Stimulated activated CD8-positive, alpha-beta memory T cell treated with anti-CD3 and anti-CD28 coated beads, Interleukin-7, amount 100 ng/mL, for 1 hour (primary cell): ENCODE measurements at places on chromosomes 13 and 19.

DNA sequence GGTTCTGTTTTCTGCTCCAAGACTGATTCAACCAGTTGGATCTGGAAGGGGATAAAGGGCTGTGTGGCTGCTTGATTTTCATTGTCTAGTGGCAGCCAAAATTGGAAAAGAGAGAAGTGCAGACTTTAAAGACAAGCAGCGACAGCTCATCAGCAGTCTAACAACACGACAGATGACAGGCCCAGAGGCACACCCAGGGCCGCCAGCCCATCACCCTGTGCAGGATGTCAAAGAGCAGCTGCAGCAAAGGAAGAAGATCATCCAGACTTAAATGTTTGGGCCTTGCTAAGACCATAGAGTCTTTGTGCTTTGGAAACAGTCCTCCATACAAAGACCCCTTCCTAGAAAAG lies 421.0 kb upstream of the KLF12 start:
- no peak for DNase-seq

GRCh38 chr13:37889102-37889501 lies 19.5 kb upstream of the TRPC4 start:
- DNase-seq: no peak

GRCh38 chr19:12737835-12738351 lies 596 bp downstream of the GET3 start:
- DNase-seq: no peak

DNA sequence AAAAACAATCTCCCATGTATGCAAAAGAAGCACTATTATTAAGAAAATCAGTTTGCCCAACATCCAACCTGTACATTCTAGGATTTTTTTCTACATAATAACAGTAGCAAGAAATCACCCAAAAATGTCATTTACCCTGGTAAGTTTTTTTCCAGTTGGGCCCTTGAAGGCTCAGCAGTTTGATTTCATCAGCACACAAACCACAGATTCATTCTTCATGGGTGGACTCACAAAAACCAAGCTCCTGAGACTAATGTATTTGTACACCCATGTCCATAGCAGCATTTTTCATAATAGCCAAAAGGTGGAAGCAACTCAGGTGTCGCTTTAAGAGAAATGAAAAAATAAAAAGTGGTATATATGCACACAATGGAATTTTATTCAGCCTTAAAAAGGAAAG lies 210.1 kb downstream of the TBC1D4 start:
- no peak for DNase-seq

DNA sequence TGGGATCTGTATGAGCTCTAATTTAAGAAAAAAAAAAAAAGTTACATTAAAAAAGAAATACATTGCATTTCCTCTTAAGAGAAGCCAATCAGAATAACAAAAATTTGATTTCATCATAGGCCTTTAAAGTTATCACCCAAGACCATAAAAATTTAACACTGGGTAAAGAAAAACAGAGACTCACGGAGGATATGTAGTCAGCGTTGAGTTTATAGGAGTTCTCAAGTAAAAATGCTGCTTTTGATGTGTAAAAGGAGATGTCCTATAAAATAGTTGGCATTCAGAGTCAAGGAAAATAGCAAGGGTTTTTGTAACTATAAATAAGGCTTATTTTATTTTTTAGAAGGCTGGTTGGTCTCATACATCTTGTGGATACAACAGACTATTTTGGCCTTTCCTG lies 191.1 kb downstream of the EFNB2 start:
- no peak for DNase-seq

- DNase-seq: no peak
These were observed 57.0 kb upstream of the ATP12A start for GRCh38 chr13:24623149-24623665.

DNA sequence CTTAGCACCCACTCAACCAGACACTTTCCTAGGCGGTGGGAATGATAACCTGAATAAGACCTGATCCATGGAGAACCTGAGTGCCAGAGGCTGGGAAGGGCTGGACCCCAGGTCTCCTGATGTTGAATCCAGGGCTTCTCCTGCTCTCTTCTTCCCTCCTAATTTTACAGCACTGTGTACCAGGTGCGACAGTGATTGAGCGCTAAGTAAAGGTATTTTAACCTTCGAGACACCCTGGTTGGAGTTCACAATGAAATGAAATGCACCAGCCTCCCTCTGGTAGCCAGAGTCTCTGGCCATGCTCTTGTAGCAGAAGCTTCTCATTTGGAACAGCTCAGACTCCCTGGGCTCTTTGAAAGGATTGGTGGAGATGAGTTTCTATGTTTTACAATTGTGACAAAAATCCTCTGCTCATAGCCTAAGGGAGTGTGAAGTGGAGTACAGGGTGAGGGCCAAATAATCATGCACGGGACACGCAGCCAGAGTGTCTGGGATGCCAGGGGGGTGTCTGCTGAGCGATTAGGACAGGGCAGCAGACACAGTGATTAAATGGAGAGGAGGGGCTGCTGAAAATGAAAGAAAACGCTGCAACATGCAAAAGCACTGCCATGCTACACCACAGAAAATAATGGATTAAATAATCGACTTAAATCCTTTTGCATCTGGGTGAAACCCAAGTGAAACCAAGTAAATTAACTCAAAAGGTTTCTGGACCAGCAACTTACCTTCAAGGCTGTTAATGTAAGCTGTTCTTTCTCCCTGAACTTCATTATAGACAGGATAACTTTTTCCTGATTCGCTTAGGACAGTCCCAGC lies 83.8 kb downstream of the FAM216B start:
- DNase-seq: no peak
